ENCODE measurements at places on chromosomes 2 and 18. TPM values are rescaled to one million over a fixed set of nuclear protein-coding genes. Genes with fewer than 3 reads are reported as not detected.

Gene NDUFV2
- total RNA-seq = 95.9 TPM

Gene SCN2A
- 5.0 TPM for total RNA-seq

Gene SCYGR4
- not detected for total RNA-seq

Gene HOXD9
- total RNA-seq = 0.36 TPM

Data from osteoblast (primary cell).